Transverse colon (tissue), 4 donors: ENCODE measurements at places on chromosomes 6 and 20.

GRCh38 chr6:5764401-5764955 lies 242.2 kb downstream of the NRN1 start:
- DNase-seq: no peak

DNA sequence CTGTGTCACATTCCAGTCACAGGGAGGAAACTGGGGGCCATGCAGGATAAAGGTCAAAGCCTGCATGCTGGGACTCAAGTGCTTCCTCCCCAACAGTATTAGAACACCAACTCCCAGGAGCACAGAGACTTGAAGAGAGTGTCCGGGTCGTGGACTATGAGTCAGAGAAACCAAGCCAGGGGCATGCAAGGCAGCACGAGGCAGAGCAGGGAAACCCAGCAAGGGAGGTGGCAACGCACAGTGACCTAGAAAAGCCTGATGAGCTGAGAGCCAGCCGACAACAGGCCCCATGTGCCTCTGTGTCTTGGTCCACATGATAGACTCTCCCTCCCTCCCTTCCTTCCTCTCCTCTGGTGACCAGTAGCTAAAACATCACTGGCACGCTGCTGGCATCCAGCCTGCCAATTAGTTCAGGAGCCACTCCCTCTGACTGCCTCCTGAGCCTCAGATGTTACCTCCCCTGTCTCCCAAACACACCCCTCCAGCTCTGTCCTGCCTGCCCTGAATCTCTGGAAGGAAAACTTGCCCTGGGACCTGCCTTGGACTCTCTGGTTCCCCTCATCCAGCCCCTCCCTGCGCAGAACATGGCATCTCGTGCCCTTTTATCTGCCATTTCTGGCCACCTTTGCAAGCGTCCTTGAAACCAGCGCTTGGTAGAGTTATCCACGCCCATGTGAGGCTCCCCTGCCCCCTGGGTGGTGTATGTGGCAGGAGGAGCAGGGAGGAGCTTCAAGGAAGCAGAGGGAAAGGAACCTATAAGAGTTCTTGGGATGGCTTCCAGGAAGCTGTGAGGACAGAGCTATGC lies 16.2 kb upstream of the RNF39 start:
- DNase-seq: peak; percentile 64

- DNase-seq: no peak
Measured at GRCh38 chr6:137283940-137284810, 65.0 kb upstream of the IFNGR1 start.

- peak; percentile 8 for DNase-seq
Measured at GRCh38 chr6:28683945-28684538, 158.4 kb downstream of the GPX5 start.

GRCh38 chr6:98920904-98921431 lies 26.8 kb downstream of the FBXL4 start:
- DNase-seq: no peak

DNA sequence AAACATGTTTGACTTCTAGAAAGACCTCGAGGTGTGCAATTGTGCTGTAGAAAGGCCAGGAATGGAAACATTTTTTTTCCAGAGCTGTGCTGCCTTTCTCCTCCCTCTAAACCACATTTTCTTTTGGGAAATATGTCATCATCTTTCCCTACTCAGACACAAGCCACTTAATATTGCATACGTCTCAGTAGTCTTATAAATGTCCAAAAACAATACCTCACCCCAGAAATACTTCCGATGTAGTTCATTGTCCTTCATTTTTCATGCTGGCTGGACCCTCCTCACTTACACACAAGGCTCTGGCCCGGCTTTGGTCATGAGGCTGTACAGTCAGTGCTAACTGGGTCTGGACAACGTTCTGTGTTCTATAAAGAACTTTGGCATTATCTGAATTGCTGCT lies 126.4 kb downstream of the SCML4 start:
- no peak for DNase-seq

DNA sequence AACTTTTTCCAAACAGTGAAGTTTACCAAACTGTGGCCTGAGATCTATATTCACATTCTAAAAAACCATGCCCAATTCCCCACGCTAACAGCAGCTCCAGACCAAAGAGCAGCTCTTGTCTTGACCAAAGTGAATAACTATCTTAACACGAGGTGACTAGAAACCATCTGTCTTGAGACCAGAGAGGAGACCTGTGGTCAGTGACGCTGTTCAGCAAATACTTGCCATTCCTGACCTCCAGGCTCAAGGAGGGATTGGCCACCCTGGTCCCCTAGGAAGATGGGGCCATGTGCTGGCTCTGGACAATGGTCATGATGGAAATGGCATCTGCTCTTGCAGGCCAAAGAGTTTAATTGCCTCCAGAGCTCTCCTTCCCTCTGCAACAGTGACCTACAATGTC lies 104.4 kb upstream of the CD93 start:
- no peak for DNase-seq

- no peak for DNase-seq
Measured at GRCh38 chr20:16283307-16283706, 289.9 kb downstream of the KIF16B start.

- no peak for DNase-seq
Measured at GRCh38 chr6:124823240-124824111, 138.8 kb upstream of the RNF217 start.

- DNase-seq: no peak
Measured at GRCh38 chr6:21263531-21264287, 329.8 kb upstream of the SOX4 start.

DNA sequence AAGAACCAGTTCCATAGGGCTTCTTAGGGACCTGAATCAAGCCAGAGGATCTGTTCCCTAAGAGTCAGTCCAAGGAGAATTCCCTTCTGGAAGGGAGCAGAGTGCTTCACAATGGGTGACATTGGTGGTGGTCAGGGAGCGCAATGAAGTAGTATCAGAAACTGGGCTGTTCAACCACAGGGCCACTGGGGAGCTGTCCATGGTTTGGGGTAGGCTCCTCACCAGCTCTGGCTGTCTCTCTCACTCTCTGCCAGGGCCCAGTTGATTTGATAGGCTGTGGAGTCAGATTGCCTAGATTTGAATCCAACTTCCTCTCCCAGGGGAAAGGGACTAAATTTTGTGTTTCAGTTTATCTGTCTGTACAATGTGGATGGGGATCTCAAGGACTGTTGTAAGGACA lies 36.7 kb upstream of the CHD6 start:
- no peak for DNase-seq

DNA sequence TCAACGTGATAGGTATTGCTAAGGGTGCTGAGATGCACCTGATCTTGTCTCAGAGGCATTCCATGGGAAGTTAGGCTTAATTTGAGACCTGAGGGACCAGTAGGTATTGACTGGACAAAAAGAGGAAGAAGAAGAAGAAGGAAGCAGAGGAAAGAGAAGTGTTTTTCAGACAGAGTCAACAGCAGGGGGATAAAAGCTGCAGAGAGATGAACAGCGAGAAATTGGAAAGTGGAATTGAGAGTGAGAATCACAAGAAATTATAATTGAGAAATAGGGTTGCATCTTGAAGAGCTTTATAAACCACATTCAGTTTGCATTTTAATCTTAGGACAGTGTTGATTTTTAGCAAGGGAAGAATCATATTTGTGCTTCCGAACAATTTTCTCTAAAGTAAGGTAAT lies 254.0 kb downstream of the CD83 start:
- DNase-seq: no peak

DNA sequence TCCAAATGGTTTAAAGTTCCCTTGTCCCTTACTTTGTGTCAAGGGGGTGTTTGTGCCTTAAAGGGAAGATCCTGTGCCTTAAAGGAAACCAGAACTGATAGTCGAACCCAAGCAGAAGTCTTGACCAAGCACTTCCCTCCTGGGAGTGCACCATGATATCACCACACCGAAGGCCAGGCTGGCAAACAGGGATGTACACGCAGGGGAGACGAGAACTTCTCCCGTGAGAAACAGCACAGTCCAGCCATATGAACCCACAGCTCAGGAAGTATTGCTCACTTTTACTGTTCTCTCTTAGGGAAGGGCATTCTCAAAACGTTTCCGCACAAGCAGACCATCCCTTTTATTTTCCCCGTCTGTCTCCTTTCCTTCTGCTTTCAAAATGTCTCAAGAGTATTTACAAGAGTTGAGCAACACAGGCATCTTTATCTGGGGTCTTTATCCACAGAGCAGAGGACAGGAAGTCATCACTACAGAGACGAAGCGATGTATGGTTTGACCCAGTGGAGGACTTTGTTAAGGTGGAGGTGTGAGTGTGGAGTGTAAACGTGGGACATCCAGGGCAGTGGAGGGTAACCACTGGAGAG lies 12.8 kb upstream of the SERPINB1 start:
- no peak for DNase-seq
